CD8-positive, alpha-beta memory T cell (primary cell): ENCODE measurements at places on chromosomes 2 and 18. TPM values are rescaled to one million over a fixed set of nuclear protein-coding genes. Genes with fewer than 3 reads are reported as not detected.

- H3K27me3 ChIP-seq, result no peaks in the 10 kb centered on the region
- DNase-seq, result no peak
- H3K4me3 ChIP-seq, result no peak overlapping the region
- no peaks in the 10 kb centered on the region for H3K36me3 ChIP-seq
Observed at GRCh38 chr2:218002143-218002844, 501 bp downstream of the TNS1 start.

- H3K27me3 ChIP-seq, result no peaks in the 10 kb centered on the region
- H3K4me3 ChIP-seq, result no peak overlapping the region
- no peaks in the 10 kb centered on the region for H3K4me1 ChIP-seq
- no peak overlapping the region for H3K27ac ChIP-seq
- DNase-seq, result no peak
- H3K36me3 ChIP-seq, result no peaks in the 10 kb centered on the region
Observed at GRCh38 chr18:5510135-5510846, 33.5 kb downstream of the EPB41L3 start.

DNA sequence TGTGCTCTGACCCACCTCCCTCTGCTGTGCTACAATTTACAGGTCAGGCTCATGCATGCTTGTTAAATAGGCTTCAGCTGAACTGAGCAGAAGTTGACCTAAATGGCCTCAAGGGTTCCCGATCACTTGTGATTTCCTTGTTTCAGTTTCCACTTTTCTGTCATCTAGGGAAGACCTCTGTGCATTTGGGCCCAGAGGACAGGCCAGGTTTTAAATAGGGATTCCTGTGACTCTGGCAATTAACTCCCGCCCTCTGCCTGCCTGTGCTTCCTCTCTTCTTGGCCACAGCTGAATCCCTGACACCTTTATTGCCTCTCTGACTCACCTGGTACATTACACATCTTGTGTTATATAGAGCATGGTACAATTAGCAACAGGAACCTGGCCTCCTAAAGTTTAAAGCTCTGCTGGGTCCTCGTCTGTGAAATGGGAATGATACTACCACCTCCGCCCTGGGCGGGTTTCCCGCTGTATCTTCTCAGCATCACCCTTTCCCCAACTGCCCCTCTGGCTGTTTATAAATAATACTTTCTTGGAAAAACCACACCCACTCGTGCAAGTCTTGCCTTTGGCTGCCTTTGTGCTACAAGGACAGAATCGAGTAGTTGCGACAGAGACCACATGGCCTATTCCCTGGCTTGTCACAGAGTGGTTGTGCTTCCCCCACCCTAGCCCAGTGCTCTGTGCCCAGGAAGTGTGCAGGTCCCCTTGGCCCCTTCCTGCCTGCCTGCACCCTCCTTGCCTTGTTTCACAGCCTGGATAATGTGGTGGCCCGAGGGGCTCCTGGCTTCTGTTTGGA lies 7.9 kb downstream of the CABLES1 start:
- no peak for DNase-seq
- H3K27me3 ChIP-seq, result peaks cover under 1% of the 10 kb centered on the region
- H3K27ac ChIP-seq, result no peak overlapping the region
- H3K4me1 ChIP-seq, result no peaks in the 10 kb centered on the region
- no peaks in the 10 kb centered on the region for H3K36me3 ChIP-seq

GRCh38 chr2:38192976-38193375 lies 117.0 kb upstream of the CYP1B1 start:
- H3K4me1 ChIP-seq, result no peaks in the 10 kb centered on the region
- DNase-seq, result no peak
- H3K4me3 ChIP-seq, result no peak overlapping the region
- H3K36me3 ChIP-seq, result no peaks in the 10 kb centered on the region
- H3K27ac ChIP-seq, result no peak overlapping the region
- H3K27me3 ChIP-seq, result no peaks in the 10 kb centered on the region

DNA sequence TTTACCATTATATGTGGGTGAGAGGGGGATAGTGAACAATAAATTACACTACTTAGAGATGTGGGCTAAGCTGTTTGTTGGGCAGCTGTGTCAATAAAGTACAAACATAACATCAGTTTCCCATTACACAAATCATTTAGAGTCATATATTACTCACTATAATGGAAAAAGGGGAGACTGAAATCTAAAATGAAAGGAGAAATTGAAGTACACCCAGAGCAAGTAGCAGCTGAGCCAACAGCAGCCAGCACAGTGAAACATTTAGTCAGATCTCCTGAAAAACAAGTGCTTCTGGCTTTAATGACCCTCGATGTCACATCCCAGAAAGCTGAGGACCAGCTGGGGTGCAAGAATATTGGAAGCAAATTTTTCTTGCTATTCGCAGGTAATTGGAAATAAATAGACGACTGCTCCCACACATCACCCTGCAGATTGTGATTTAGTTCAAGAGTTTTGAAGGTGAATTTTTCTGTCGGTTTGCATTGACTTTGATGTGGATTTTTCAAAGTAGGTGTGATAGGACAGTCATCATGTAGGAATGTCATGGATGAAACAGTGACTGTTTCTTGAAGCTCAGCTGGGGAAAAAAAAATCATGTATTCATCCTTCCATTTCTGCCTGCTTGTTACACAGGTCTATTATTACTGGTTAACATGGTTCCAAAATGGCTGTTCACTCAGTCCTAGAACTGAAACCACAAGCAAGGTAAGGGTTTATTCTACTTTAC lies 1607.3 kb upstream of the CELF4 start:
- no peak for DNase-seq
- H3K27me3 ChIP-seq, result no peaks in the 10 kb centered on the region
- no peak overlapping the region for H3K4me3 ChIP-seq
- no peaks in the 10 kb centered on the region for H3K36me3 ChIP-seq
- no peaks in the 10 kb centered on the region for H3K4me1 ChIP-seq
- H3K27ac ChIP-seq, result no peak overlapping the region

DNA sequence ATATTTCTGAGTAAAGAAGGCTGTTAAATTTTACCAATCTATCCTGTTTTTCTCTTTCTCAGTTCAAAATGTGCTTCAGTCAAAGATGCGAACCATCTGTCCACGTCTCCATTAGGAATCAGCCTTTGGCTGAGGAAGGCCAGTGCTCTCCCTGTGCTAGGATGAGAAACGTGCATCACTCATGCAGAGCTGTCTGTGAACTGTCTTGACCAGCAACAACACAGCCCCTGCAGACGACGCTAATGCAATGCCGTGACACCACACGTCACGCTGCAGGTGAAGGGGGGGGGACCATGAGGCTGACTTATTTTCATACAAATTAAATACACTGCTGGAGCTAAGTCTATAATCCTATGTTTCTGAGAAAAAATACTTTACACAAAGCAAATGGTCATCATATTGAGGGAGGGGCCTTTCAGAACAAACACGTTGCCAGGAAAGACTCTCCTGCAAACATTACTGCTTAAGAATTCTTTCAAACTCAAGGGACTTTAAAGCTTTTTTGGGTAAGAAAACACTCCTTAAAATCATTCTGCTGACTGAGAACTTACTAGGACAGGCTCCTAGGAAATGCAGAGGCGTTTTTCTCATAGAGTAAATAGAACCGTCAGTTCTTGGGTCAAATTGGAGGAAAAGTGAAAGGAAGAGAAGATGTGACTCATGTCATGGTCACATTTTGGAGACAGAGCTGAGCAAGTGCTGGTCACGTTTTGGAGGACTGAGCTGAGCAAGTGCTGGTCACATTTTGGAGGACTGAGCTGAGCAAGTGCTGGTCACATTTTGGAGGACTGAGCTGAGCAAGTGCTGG lies 97.0 kb downstream of the MBP start:
- no peaks in the 10 kb centered on the region for H3K27me3 ChIP-seq
- no peaks in the 10 kb centered on the region for H3K36me3 ChIP-seq
- no peak overlapping the region for H3K4me3 ChIP-seq
- peaks cover 40% of the 10 kb centered on the region for H3K4me1 ChIP-seq
- no peak for DNase-seq
- no peak overlapping the region for H3K27ac ChIP-seq

DNA sequence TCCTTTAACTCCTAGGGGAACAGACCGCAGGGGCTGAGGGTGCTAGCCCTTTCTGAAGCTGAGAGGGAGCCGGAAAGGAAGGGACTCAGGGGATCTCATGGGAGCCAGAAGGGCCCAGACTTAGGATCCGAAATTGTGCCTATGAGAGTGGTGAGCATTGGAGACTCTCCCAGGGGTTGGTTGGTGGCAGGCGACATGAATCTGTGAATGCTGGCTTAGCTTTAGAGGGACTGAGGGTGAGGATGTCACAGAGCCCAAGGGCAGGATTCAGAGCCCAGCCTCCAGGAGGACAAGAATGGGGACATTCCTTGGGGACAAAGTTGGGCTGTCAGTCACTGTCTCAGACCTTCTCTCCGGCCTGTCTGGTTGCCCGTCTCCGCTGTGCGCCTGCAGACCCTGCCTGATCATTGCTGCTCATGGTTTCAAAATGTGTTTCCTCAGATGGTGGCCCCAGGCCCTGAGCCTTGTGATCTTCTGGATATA lies 17.5 kb downstream of the GNLY start:
- H3K27me3 ChIP-seq, result no peaks in the 10 kb centered on the region
- no peaks in the 10 kb centered on the region for H3K36me3 ChIP-seq
- no peak overlapping the region for H3K27ac ChIP-seq
- no peaks in the 10 kb centered on the region for H3K4me1 ChIP-seq
- H3K4me3 ChIP-seq, result no peak overlapping the region

- H3K4me1 ChIP-seq, result no peaks in the 10 kb centered on the region
- H3K36me3 ChIP-seq, result no peaks in the 10 kb centered on the region
- H3K27me3 ChIP-seq, result no peaks in the 10 kb centered on the region
Observed at GRCh38 chr18:75582406-75582821, 154.9 kb upstream of the SMIM21 start.

DNA sequence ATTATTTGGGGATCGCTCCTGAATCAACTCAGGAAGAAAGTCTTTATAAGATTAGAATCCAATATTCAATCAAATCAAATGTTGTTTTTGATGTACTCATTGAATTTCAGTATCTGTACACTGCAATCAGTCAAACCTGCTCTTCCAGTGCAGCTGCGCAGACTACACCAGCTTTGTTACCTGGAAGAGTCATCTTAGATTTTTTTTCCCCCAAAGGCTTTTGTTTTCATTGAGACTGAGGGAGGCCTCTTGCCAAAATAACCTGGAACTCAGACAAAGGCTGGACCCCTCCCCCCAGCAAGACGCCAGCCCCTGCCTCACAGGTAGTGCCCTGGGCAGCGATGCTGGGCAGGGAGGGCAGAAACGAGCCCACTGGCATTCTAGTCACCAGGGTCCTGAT lies 74.8 kb downstream of the ARHGEF4 start:
- no peak overlapping the region for H3K4me3 ChIP-seq
- DNase-seq, result no peak
- no peak overlapping the region for H3K27ac ChIP-seq
- peaks cover 1% of the 10 kb centered on the region for H3K27me3 ChIP-seq
- no peaks in the 10 kb centered on the region for H3K4me1 ChIP-seq

- peaks cover 3% of the 10 kb centered on the region for H3K4me1 ChIP-seq
- DNase-seq, result no peak
- H3K36me3 ChIP-seq, result peaks cover 15% of the 10 kb centered on the region
- H3K4me3 ChIP-seq, result no peak overlapping the region
- H3K27ac ChIP-seq, result no peak overlapping the region
Observed at GRCh38 chr2:241082341-241083090, 19.6 kb downstream of the MTERF4 start.

GRCh38 chr2:240820607-240821428 lies 799 bp upstream of the KIF1A start:
- no peak overlapping the region for H3K27ac ChIP-seq
- no peaks in the 10 kb centered on the region for H3K36me3 ChIP-seq
- H3K4me3 ChIP-seq, result no peak overlapping the region
- DNase-seq, result no peak

- DNase-seq, result no peak
- H3K4me3 ChIP-seq, result no peak overlapping the region
- H3K36me3 ChIP-seq, result no peaks in the 10 kb centered on the region
- no peaks in the 10 kb centered on the region for H3K27me3 ChIP-seq
Observed at GRCh38 chr2:240250150-240250984, 109.9 kb upstream of the OTOS start.

- H3K36me3 ChIP-seq, result no peaks in the 10 kb centered on the region
- H3K27me3 ChIP-seq, result no peaks in the 10 kb centered on the region
- no peak overlapping the region for H3K27ac ChIP-seq
- no peak overlapping the region for H3K4me3 ChIP-seq
- no peaks in the 10 kb centered on the region for H3K4me1 ChIP-seq
Observed at GRCh38 chr2:69789175-69789721, 40.2 kb upstream of the GMCL1 start.

GRCh38 chr2:40363631-40364030 lies 88.3 kb downstream of the SLC8A1 start:
- H3K4me1 ChIP-seq, result no peaks in the 10 kb centered on the region
- no peaks in the 10 kb centered on the region for H3K27me3 ChIP-seq
- no peak for DNase-seq

DNA sequence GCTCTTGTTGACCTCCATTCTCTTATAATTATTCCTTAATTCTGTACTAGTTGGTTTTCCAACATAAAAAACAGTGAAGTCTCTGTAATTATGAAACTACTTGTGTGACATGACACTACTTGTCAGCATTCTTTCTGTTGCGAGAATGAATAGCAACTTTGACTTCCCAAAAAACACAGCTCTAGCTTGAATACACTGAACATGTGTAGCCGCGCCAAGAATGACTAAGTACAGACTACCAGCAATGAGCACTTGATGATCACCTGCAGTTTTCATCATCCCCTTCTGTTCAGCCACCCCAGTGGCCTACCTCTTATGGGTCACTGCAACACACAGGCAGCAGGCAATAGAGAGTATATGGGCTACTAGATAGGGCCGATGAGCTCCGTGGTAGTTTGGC lies 229.3 kb downstream of the TGIF1 start:
- no peaks in the 10 kb centered on the region for H3K27me3 ChIP-seq
- H3K36me3 ChIP-seq, result no peaks in the 10 kb centered on the region
- no peaks in the 10 kb centered on the region for H3K4me1 ChIP-seq
- H3K27ac ChIP-seq, result no peak overlapping the region

- H3K4me1 ChIP-seq, result no peaks in the 10 kb centered on the region
- no peak overlapping the region for H3K27ac ChIP-seq
- H3K27me3 ChIP-seq, result no peaks in the 10 kb centered on the region
- H3K4me3 ChIP-seq, result no peak overlapping the region
Observed at GRCh38 chr2:208619993-208620392, 213.4 kb downstream of the PTH2R start.

DNA sequence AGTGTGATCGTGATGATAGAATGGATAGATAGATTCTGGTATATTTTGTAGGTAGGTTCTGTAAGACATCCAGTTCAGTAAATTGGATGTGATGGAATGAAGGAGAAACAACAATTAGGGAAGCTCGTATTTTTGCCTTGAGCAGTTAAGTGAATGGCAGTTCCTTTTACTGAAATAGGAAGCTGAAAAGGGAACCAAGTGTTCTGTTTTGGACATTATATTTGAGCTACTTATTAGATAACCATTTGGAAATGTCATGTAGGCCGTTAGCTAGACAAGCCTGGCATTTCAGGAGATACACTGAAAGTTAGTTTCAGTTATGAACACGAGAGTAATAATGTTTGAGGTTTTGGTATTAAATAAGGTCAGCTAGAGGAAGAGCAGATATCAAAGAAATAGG lies 41.5 kb downstream of the MARCHF7 start:
- H3K36me3 ChIP-seq, result peaks cover 22% of the 10 kb centered on the region
- no peaks in the 10 kb centered on the region for H3K4me1 ChIP-seq
- no peak overlapping the region for H3K4me3 ChIP-seq
- DNase-seq, result no peak
- no peak overlapping the region for H3K27ac ChIP-seq

Gene FBLN7
- total RNA-seq, result 2.2 TPM

Gene PLCL1
- 0.70 TPM for total RNA-seq

Gene GAD1
- total RNA-seq, result 0.55 TPM

Gene RESP18
- not detected for total RNA-seq

Gene EEF1B2
- total RNA-seq, result 1,025 TPM

Gene REG3A
- total RNA-seq, result not detected

Gene SNX17
- total RNA-seq, result 122 TPM

Gene THSD7B
- not detected for total RNA-seq

Gene SLC39A6
- total RNA-seq, result 43.8 TPM

Gene CERKL
- not detected for total RNA-seq

Gene CELF4
- not detected for total RNA-seq
